ENCODE measurements at places on chromosomes 1 and 21. TPM values are rescaled to one million over a fixed set of nuclear protein-coding genes. Genes with fewer than 3 reads are reported as not detected.

GRCh38 chr1:238018214-238018613, 127.5 kb upstream of the ZP4 start:
- no peak for DNase-seq

Gene HSF2BP
- 0.73 TPM for polyA plus RNA-seq

Gene ATAD3A
- 5.2 TPM for polyA plus RNA-seq

- no peak for DNase-seq
Measured at GRCh38 chr1:173744651-173745050, 29.9 kb downstream of the KLHL20 start.

All from naive B cell (primary cell).